Gastrocnemius medialis (tissue), 4 donors: ENCODE measurements at places on chromosomes 13 and 19. TPM values are rescaled to one million over a fixed set of nuclear protein-coding genes. Genes with fewer than 3 reads are reported as not detected.
A peak's percentile ranks its signal among the peaks of the same experiment; 100 is the strongest.

PCDH17 gene
- total RNA-seq: 1.2 TPM

- no peak for DNase-seq
Measured at GRCh38 chr13:101447852-101448251, 4.6 kb upstream of the ITGBL1 start.

DNA sequence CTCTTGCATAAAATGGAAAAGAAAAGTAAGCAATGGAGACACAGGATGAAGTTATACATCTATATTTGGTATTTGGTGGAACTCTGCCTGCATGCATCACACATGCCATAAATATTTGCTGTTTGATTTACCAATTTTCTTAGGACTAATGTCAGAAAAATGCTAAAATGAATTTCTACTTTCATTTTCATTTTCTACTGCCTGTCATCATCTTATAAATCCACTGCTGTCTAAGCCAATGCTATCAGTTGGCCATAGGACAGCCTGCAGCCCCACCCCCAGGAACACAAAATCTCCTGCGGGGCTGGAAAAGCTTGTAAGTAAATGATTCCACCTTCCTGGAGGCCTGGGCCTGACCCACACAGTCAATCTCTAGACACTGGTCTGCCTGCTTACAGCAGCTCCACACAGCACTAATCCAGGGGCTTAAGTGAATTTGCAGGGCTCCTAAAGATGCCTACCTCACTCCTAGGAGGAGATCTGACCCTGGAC, 122.0 kb downstream of the ENOX1 start:
- no peak for DNase-seq

DNA sequence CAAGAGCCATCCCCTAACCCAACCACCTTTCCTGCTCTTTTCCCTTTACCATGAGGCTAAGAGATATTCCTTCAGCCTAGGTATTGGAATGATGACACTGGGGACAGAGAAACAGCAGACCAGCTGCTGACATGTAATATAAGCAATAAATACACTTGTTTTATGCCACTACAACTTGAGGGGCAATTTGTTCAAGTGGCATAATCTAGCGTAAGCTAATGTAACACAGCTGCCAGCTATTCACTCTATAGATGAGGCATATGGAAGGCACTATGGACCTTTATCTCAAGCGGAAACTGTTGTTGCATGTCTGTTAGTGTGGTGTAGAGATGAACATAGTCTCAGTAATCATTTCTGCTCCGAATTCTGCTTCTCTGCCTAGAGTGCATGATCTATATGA, 111.1 kb downstream of the STARD13 start:
- no peak for DNase-seq

SIGLEC11 gene
- total RNA-seq: 0.42 TPM

NLRP9 gene
- not detected for total RNA-seq

FCER2 gene
- total RNA-seq: not detected

OR7A5 gene
- not detected for total RNA-seq

DNA sequence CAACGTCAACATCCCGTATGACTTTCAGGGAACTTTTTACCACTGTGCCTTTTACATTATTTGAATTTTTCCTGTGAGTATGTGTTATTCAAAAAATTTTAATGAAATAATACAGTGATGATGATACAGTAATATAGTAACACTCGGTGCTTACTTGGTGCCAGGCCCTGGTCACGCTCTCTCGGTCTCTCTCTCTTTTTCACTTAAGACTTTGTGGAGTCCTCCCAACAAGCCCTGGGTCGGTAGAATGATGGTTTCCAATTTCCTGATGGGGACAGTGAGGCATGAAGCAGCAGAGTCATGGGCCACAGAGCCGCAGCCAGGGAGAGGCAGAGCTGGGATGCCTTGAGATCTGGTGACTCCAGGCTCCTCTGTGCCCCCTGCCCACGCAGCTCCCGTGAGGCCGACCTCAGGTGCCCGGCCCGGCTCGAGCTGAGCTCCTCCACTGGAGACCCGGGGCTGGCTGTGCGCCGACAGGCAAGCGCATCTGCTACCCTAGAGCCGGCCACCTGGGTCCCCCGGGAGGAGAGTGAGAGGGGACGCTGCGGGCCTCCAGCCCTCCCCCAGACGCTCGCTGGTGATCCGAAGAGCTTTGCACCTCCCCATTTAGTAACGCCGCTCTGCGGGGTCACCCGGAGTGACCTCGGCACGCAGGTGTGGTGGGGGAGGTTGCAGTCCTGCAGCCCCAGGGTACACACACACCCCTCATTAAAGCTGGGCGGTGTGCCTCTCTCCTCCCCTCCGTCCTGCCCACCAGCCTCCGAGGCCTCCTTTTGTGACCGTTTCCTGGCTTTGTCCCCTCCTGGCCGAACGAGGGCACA, 4.4 kb upstream of the SBK3 start:
- DNase-seq: peak; percentile 89

GRCh38 chr19:39474139-39474620, 6.5 kb upstream of the TIMM50 start:
- DNase-seq: peak; percentile 33

- DNase-seq: peak; percentile 81
Measured at GRCh38 chr13:40609972-40610726, 56.3 kb downstream of the FOXO1 start.

- DNase-seq: no peak
Measured at GRCh38 chr13:26029581-26030136, 22.2 kb downstream of the SHISA2 start.

- DNase-seq: peak; percentile 17
Measured at GRCh38 chr13:32585550-32586079, 637 bp upstream of the PDS5B start.

SUGP2 gene
- 24.6 TPM for total RNA-seq

- DNase-seq: no peak
Measured at GRCh38 chr13:33051632-33052031, 35.4 kb downstream of the KL start.

GRCh38 chr13:31594056-31594455, 145.3 kb upstream of the RXFP2 start:
- DNase-seq: no peak

DNA sequence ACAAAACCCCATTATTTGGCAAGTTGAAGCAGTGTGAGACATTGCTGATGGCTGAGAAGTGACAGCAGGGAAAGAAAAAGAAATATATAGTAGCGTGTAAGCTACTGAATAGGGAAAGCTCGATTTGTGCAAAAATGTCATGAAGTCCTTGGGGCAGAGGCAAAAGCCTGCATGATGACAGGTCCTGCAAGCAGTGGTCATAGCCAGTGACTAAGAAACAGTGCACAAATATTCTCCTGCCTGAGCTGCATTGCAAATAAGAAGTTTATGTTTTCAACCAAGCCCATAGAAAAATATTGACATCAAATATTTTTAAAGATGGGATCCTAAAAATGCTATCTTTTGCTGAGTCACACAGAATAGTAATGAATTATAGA, 270.0 kb downstream of the SLITRK6 start:
- no peak for DNase-seq

DNA sequence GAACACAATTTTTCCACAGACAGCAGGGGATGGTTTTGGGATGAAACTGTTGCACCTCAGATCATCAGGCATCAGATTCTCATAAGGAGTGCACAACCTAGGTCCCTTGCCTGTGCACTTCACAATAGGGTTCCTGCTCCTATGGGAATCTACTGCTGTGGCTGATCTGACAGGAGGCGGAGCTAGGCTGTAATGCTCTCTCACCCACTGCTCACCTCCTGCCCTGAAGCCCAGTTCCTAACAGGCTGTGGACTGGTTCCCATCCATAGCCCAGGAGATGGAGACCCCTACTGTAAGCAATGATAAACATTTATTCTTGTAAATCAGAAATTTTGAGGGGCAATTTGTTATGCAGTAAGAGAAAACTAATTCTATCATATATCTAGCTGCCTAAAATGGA, 1234.7 kb downstream of the SLITRK1 start:
- DNase-seq: no peak

SPIB gene
- total RNA-seq: not detected
